CD4-positive, alpha-beta T cell treated with Interleukin-17A for 1 hour (primary cell): ENCODE measurements at places on chromosomes 4 and X.

DNA sequence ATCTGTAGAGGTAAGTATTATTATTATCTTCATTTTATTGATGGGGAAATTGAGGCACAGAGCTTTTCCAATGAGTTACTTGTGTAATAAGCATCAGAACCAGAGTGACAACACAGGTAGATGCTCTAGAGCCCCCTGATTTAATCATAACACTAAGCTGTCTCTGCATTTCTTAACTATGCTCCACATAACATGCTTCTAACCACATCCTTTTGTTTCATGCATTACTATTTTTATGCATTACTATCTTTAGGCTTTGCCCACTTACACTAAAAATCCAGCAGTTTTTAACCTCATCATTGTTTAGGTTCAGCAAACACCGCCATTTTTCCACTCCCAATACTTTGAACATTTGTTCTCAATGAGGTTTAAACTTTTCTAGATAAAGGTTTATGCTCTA is 1900.8 kb upstream of the PCDH10 start:
- DNase-seq, result no peak

GRCh38 chrX:49039598-49040375 is 3.4 kb downstream of the TFE3 start:
- peak; percentile 62 for DNase-seq

DNA sequence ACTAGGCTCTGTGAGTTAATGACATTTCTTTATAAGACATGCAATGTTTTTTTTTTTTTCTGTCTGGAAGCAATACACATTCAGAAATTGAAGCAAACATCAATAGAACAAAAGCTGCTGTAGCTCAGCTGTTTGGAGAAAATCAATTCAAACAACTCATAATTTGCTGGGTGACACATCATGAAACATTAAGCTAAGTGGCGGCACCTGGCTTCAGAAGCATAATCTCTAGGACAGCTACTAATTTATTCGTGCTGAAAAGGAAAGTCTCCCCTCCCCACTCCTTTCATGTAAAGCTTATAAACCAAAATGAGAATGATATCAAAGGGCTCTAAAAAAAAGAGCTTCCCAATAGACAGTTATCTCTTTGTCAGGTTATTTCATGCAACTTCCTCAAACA is 73.9 kb downstream of the LUZP4 start:
- no peak for DNase-seq

DNA sequence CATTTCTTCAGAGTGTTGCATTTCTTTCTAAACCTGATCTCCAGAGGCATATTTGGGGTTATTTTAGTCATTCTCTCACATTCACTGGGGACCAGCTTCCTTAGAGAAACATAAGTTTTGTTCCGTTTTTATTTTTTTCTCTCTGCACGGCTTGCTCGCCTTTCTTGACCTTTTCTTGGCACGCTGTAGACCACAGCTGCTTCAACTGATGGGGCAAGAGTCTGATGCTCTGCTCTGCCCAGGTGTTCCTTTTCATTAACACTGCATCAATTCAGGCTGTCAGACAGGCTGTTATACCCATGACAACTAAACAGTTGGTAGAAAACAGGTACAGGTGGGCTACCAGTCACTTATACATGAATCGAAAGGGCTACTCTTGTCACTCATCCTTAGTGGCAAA is 682.2 kb upstream of the DIAPH2 start:
- no peak for DNase-seq

DNA sequence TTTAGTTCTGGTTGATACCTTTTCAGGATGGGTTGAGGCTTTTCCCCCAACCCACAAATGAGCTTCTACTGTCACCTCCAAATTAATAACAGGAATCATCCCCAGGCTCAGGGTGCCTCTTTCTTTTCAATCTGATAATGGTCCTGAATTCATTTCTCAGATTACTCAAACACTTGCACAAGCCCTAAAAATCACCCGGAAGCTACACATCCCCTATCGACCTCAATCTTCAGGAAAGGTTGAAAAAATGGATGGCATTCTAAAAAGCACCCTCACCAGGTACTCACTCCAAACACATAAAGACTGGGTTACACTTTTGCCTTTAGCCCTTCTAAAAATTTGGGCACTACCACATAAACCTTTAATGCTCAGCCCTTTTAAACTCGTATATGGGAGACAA is 79.9 kb downstream of the COQ2 start:
- DNase-seq, result no peak

GRCh38 chr4:122412547-122412946 is 33.7 kb downstream of the ADAD1 start:
- DNase-seq, result no peak

DNA sequence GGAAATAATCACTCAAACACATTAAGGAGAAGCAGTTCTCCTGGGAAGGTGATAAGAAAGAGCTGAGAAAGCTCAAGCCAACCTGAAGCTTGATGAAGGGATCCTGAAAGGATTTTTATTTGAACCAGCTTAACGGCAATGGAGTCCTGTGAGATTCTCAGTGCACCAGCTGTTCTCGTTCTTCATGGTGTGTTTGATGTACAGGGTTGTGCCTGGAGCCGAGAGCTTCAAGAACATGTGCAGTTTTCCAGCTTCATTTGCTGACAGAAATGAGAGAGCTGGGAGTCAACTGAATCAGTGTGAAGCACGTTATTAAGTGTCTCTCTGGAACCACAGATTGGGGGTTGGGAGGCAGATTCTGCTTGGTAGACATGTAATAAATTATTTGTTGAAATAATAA is 115.7 kb downstream of the ANKRD50 start:
- DNase-seq, result no peak

DNA sequence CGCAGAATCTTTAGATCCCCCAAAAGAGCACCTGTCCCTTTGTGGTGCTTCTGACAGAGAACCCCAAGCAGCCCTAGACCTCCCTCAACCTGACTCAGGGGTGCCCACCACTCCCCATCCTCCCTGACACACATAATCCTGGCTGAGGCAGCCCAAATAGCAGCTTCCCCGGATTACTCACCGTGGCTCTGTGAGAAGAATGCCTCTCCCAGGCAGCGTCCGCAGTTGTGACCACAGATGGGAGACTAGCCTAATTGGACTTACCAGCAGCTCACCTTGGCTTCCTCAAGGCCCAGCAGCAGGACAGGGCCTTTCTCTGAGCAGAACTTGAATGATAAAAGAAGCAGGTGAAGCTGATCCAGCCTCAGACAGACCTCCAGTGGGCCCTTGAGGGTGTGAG is 10.3 kb upstream of the ODAPH start:
- no peak for DNase-seq
